ENCODE measurements at places on chromosomes 16 and 17.

DNA sequence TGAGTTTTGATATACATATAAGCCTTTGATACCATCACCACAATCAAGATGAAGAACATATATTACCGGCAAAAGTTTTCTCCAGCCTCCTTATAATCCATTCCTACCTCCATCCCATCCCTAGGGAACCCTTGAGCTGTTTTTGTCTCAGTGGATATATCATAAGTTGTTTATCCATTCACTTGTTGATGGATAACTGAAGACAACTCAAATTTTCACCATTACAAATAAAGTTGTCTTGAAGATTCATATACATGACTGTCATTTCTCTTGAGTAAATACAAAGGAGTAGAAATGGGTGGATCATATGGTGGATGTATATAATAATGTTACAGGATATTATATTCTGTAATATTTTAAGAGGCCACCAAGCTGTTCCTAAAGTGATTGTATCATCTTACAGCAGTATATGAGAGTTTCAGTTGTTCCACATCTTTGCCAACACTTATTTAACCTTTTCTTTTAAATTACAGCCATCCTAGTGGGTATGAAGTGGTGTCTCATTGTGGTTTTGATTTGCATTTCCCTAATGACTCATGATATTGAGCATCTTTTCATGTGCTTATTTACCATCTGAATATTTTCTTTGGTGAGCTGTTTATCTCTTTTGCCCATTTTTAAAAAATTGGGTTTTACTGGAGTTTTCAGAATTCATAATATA is 17.4 kb downstream of the NF1 start:
- no peak for DNase-seq

GRCh38 chr17:46044286-46044928 is 45.4 kb downstream of the STH start:
- peak; percentile 51 for DNase-seq

GRCh38 chr17:13490906-13491482 is 110.7 kb downstream of the HS3ST3A1 start:
- no peak for DNase-seq

- no peak for DNase-seq
Measured at GRCh38 chr16:61362585-61362984, 673.7 kb downstream of the CDH8 start.

- DNase-seq, result no peak
Measured at GRCh38 chr17:72192800-72193192, 72.0 kb downstream of the SOX9 start.

GRCh38 chr17:17081304-17081940 is 39.2 kb downstream of the MPRIP start:
- DNase-seq, result no peak

DNA sequence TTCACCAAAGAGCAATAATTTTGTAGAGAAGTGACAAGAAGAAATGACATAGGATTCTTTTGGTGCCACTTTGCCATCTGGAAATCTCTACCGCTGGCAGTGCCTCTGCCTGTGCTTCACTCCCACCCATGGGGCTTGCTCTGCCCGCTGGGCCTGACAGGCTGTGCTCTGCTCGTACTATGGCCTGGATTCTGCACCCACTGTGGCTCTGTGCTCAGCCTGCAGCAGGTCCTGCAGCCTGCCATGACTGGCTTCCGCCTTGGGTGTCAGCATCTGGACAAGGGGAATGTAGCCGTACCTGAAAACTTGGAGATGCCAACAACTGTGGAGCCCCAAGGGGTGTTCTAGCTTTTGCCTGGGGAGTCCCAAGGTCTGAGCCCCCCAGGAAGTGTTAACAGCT is 792.3 kb downstream of the CDH8 start:
- no peak for DNase-seq

GRCh38 chr16:68335175-68335574 is 24.4 kb downstream of the PRMT7 start:
- no peak for DNase-seq

DNA sequence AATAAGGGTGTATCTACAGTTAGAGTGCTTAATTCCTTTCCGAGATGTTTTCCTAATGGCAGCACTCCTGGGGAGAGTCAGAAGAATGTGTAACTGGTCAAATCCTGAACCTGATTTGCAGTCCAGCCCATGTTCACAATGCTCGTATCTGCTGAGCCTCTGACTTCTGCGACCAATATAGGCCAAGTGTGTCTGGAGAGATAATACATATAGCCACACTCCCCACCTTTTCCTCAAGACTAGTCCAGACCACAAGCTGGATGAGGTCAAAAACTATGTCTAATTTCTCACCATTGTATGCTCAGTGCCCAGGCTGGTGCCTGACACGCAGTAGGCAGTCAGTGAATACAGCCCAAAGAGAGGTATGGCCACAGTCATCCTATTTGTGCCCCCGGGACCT is 58.0 kb downstream of the XYLT1 start:
- no peak for DNase-seq

DNA sequence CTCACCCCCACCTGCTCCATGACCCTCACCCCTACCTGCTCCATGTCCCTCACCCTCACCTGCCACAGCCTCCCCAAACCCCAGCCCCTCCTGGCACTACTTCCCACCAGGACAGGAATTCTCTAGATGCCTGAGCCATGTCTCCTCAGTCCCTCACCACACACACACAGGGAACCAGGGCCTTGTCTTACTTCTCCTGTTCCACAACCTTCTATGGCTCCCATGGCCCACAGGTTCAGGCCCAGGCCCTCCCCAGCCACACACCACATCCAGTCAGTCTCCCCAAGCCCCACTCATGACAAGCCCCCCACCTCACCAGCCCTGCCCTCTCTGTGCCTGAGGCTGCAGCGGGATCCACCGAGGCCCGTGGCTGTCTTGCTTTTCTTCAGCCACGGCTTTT is 3.1 kb upstream of the UBE2I start:
- no peak for DNase-seq

- peak; percentile 70 for DNase-seq
Measured at GRCh38 chr16:75074920-75075687, 41.5 kb downstream of the LDHD start.

- DNase-seq, result no peak
Measured at GRCh38 chr17:57757735-57758134, 12.6 kb upstream of the CCDC182 start.

GRCh38 chr17:38552343-38552742 is 53.4 kb downstream of the SRCIN1 start:
- no peak for DNase-seq

- no peak for DNase-seq
Measured at GRCh38 chr16:86928523-86929011, 350.2 kb downstream of the FOXL1 start.

DNA sequence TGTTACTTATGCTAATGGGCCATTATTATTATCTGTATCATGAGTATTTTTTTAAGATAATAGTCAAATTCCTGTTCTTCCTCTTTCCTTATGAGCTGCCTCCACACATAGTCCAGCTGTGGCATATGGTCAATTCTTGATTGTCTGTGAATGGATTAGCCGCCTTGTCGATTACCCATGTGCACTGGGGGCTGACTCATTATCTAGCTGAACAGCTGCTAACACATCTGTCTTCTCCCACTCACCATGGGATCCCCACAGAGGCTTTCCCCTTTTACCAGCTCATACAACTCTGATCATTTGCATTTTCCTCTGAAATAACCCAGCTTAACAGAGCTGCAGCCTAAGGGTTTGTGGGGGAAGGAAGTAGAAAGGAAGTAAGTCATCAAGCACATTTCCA is 915.0 kb downstream of the CDH11 start:
- DNase-seq, result no peak

DNA sequence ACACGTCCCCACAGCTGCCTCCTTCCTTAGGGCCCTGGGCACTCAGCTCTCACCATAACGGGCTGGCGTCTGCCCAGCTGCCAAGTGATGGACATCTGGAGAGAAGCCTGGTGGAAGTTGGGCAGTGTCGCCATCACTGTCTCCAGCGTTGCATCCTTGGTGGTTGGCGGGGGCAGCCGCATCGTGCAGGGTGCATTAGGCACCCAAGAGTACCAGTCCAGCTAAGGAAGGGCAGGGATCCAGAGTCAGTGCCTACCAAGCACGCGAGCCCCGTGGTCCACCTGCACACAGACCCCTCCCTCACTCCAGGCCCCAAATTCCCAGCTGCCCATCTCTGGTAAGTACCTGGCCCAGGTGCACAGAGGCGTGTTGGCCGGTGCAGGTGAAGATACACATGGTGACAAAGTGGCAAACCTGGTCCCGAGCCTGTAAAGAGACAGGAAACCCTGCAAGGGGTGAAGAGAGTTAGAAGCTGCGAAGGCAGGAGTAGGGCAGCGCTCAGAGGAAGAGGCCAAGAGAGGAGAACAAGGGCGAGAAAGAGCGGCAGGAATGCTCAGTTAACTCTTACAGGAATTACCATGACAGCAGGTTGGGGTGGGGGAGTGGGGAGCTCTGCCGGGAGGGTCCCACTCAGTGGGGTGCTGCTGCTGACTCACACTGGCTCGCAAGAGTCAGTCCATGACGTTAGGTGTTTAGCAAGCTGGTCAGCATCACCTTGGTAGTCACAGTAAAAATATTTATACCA is 9.5 kb downstream of the ALOX15 start:
- no peak for DNase-seq

- no peak for DNase-seq
Measured at GRCh38 chr17:39569126-39569525, 38.6 kb downstream of the NEUROD2 start.

- DNase-seq, result peak; percentile 26
Measured at GRCh38 chr17:17628388-17629008, 37.0 kb upstream of the PEMT start.

GRCh38 chr17:7220593-7221277 is 997 bp downstream of the ACADVL start:
- DNase-seq, result peak; percentile 66

- no peak for DNase-seq
Measured at GRCh38 chr17:56150649-56151048, 2.6 kb upstream of the ANKFN1 start.

DNA sequence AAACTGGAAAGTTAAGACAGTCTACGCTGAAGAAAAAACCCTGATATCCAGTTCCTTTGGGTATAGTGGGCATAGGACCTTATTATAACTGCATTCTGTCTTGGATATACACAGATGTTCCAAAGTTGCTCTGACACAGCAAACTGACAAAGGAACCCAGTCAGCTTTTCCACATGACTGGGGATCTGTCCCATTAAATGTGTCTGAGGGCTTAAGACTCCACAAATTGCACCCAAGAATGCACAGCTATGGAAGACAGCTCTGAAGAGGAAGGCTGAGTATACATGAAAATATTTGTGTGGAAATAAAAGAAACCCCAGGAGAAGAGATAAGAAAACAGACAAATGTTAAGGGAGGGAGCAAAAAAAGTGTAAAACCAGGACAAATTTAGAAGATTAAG is 114.1 kb downstream of the SPAG9 start:
- DNase-seq, result no peak

GRCh38 chr17:21418446-21419298 is 42.5 kb downstream of the KCNJ12 start:
- no peak for DNase-seq

GRCh38 chr16:70418274-70418992 is 20.5 kb downstream of the ST3GAL2 start:
- no peak for DNase-seq

DNA sequence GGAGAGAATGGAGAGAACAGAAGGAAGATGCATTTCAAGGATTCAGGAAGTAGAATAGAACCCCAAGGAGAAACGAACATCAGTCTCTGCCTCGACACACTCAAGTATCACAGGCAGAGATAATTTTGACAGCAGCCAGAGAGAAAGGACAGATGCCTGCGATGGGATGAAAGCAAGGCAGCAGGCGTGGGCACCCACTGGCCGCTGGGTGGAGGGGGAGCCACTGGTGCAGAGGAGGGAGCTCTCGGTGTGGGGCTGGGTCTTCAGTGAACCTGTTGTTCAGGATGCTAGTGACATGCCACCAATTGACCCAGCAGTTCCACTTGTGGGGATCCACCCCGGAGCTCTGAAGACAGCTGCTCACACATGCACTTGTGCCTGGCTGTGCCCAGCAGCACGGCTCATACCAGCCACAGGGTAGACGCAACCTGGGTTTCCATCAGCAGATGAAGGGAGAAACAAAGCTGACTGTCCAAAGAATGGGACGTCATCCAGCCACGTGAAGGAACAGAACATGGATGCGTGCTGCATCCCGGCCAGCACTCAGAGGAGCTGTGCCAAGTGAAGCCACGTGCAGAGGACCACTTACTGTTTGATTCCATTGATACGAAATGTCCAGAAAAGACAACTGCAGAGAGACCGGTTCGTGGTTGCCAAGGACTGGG is 127.0 kb downstream of the BANP start:
- no peak for DNase-seq

- no peak for DNase-seq
Measured at GRCh38 chr17:30954046-30954830, 16.6 kb upstream of the RNF135 start.

- DNase-seq, result peak; percentile 7
Measured at GRCh38 chr16:66342294-66342900, 24.1 kb upstream of the CDH5 start.

- no peak for DNase-seq
Measured at GRCh38 chr16:80666378-80667250, 125.8 kb downstream of the DYNLRB2 start.

GRCh38 chr16:53881371-53881770 is 177.4 kb downstream of the FTO start:
- DNase-seq, result no peak

GRCh38 chr17:75769536-75769935 is 4.5 kb upstream of the GALK1 start:
- no peak for DNase-seq

GRCh38 chr17:44642834-44643233 is 13.4 kb upstream of the MEIOC start:
- no peak for DNase-seq

Measured in activated CD4-positive, alpha-beta T cell treated with anti-CD3 and anti-CD28 coated beads, Interleukin-2, amount 50 U/mL, for 1 hour (primary cell).